ENCODE measurements at places on chromosomes 1 and 21. TPM values are rescaled to one million over a fixed set of nuclear protein-coding genes. Genes with fewer than 3 reads are reported as not detected.

Gene LACTBL1
- not detected for polyA plus RNA-seq

Gene C1QB
- polyA plus RNA-seq, result not detected

Gene CLCA4
- polyA plus RNA-seq, result not detected

Gene TRIM46
- polyA plus RNA-seq, result 0.99 TPM

Gene ZNF593OS
- polyA plus RNA-seq, result 0.85 TPM

Gene TCHHL1
- not detected for polyA plus RNA-seq

Gene TBX19
- polyA plus RNA-seq, result 2.3 TPM

Gene TMEM52
- 0.32 TPM for polyA plus RNA-seq

Gene FCRL6
- polyA plus RNA-seq, result 129 TPM

Gene TRMT13
- 9.2 TPM for polyA plus RNA-seq

- no peaks in the 10 kb centered on the region for H3K27me3 ChIP-seq
- no peak overlapping the region for H3K4me3 ChIP-seq
- DNase-seq, result no peak
- no peak overlapping the region for H3K27ac ChIP-seq
These were observed 115.1 kb downstream of the RHOU start for GRCh38 chr1:228850141-228851100.

DNA sequence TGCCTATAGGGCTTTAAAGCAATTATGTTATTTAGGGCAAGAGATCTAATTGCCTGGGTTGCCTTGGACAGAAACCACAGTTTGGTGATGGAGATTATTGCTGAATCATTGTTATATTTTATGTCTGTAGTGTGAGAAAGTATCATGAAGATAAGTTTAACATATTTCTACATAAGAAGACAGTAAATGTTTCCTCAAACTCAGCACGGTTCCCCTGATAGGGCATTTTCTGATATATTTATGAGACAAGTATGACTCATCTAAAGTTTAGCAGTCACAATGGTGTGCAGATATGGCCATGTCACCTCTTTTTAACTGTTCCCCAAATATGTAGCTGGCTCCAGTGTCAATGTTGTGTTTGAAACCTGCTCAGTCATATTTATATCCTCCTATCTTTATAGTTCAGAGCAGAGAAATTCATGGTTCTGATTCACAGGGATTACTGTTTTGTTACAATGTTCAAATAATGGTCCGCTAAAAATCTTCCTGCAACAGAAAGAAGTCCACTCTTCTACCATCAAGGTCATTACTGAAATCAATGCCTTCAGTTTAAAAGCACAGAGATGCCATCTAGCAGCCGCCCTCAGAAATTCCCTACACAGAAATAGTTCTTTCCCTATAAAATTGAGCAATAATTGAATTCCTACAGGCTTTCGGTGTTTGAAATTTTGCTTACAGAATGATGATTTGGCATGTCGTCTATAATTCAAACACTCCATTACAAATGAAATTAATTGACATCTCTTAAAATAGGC is 3.7 kb downstream of the OLFM3 start:
- no peak for DNase-seq
- no peak overlapping the region for H3K27ac ChIP-seq
- no peak overlapping the region for H3K4me3 ChIP-seq
- no peaks in the 10 kb centered on the region for H3K36me3 ChIP-seq

GRCh38 chr21:37005548-37006485 is 685 bp upstream of the RIPPLY3 start:
- H3K4me1 ChIP-seq, result peaks cover 11% of the 10 kb centered on the region
- no peak overlapping the region for H3K4me3 ChIP-seq
- no peaks in the 10 kb centered on the region for H3K36me3 ChIP-seq
- no peak overlapping the region for H3K27ac ChIP-seq
- H3K27me3 ChIP-seq, result peaks cover 3% of the 10 kb centered on the region

DNA sequence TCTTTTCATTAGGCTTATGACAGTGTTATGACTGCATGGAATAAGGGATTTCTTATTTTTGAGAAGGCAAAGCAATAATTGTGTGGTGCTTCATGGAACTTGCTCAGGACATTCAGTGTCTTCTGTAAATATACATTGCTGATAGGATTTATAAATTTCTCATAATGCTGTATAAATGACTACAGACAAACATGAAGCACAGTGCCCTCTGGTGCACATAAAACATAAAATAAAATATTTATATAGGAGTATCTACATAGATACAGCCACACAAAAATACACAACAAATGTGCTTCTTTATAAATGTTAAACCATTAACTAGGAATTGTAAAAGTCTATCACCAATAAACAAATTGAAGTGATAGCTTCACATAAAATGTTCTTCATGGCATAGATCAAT is 24.1 kb downstream of the BRINP3 start:
- H3K27me3 ChIP-seq, result no peaks in the 10 kb centered on the region
- no peaks in the 10 kb centered on the region for H3K36me3 ChIP-seq
- H3K4me1 ChIP-seq, result no peaks in the 10 kb centered on the region
- no peak overlapping the region for H3K27ac ChIP-seq
- no peak for DNase-seq

GRCh38 chr1:15189692-15190370 is 36.3 kb downstream of the TMEM51 start:
- H3K4me1 ChIP-seq, result no peaks in the 10 kb centered on the region
- no peak overlapping the region for H3K27ac ChIP-seq
- peaks cover 4% of the 10 kb centered on the region for H3K27me3 ChIP-seq
- no peaks in the 10 kb centered on the region for H3K36me3 ChIP-seq

- no peak overlapping the region for H3K27ac ChIP-seq
- no peaks in the 10 kb centered on the region for H3K36me3 ChIP-seq
- H3K27me3 ChIP-seq, result no peaks in the 10 kb centered on the region
- no peaks in the 10 kb centered on the region for H3K4me1 ChIP-seq
- no peak for DNase-seq
These were observed 43.8 kb downstream of the ALG14 start for GRCh38 chr1:95028954-95029353.

DNA sequence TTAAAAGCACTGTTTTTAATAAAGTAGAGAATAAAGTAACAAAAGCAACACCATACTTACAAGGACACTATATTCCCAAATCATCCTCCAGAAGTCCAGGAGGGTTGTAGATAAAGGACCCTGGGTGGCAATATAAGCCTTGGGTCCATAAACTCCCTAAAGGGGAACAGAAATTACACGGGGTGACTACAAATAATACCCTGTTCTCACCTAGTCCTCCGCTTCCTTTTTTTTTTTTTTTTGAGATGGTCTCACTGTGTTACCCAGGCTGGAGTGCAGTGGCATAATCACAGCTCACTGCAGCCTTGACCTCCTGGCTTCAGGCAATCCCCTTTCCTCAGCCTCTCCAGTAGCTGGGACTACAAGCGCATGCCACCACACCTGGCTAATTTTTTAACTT is 13.1 kb downstream of the PTPN22 start:
- no peaks in the 10 kb centered on the region for H3K27me3 ChIP-seq
- H3K27ac ChIP-seq, result no peak overlapping the region
- DNase-seq, result no peak
- no peak overlapping the region for H3K4me3 ChIP-seq
- H3K4me1 ChIP-seq, result peaks cover 20% of the 10 kb centered on the region

- H3K36me3 ChIP-seq, result no peaks in the 10 kb centered on the region
- no peak overlapping the region for H3K27ac ChIP-seq
- no peaks in the 10 kb centered on the region for H3K27me3 ChIP-seq
- no peak overlapping the region for H3K4me3 ChIP-seq
- DNase-seq, result no peak
- H3K4me1 ChIP-seq, result no peaks in the 10 kb centered on the region
These were observed 36.0 kb downstream of the KAZN start for GRCh38 chr1:14634486-14634885.

- H3K36me3 ChIP-seq, result no peaks in the 10 kb centered on the region
- no peaks in the 10 kb centered on the region for H3K4me1 ChIP-seq
- H3K27me3 ChIP-seq, result no peaks in the 10 kb centered on the region
- no peak overlapping the region for H3K4me3 ChIP-seq
These were observed 152.2 kb downstream of the SIPA1L2 start for GRCh38 chr1:232477728-232478127.

DNA sequence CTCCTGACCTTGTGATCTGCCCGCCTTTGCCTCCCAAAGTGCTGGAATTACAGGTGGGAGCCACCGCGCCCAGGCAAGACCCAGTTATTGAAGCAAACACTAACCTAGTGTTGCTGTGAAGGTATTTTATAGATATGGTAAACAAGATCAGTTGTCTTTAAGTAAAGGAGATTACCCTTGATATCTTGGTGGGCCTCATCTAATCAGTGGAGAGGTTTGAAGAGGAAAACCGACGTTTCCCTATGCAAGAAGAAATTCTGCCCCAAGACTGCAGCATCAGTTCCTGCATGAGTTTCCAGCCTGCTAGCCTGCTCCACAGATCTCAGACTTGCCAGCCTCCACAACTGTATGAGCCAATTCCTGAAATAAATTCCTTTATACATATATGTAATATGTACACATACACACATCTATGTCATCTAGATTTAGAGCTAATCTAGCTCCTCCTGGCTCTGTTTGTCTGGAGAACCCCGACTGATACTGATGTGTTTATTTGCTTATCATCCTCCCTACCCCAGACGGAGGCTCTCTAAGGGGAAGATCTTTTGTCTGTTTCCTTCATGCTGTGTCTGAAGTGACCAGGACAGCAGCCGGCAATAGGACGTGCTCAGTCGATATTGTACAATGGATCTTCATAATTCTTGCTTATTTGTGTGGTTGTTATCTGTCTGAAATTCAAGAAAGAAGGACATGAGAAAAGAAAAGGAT is 90.9 kb downstream of the IER5 start:
- DNase-seq, result no peak
- H3K4me3 ChIP-seq, result no peak overlapping the region
- H3K27ac ChIP-seq, result no peak overlapping the region
- no peaks in the 10 kb centered on the region for H3K27me3 ChIP-seq
- no peaks in the 10 kb centered on the region for H3K36me3 ChIP-seq

- no peaks in the 10 kb centered on the region for H3K4me1 ChIP-seq
- H3K36me3 ChIP-seq, result no peaks in the 10 kb centered on the region
- no peaks in the 10 kb centered on the region for H3K27me3 ChIP-seq
- no peak overlapping the region for H3K4me3 ChIP-seq
These were observed 79.4 kb upstream of the USH2A start for GRCh38 chr1:216502528-216503162.

DNA sequence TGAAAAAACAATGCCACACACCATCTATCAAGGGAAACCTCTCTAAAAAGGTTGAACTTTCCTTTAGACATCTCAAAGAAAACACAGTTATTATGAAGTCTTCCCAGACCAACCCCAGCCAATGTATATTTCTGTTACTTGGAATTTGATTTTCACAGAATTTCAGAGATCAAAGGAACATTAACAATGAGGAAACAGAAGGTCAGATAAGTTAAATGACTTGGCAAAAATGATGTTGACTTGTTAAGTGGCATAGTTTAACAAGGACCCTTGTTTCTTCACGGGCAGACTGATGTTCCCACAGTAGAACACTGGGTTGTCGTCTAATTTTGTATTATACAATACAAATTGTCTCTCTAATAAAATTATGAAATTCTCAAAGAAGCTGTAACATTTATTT is 29.0 kb downstream of the NME7 start:
- DNase-seq, result no peak
- no peak overlapping the region for H3K4me3 ChIP-seq
- H3K36me3 ChIP-seq, result no peaks in the 10 kb centered on the region
- H3K4me1 ChIP-seq, result no peaks in the 10 kb centered on the region

- no peak overlapping the region for H3K4me3 ChIP-seq
- no peak overlapping the region for H3K27ac ChIP-seq
- peaks cover 12% of the 10 kb centered on the region for H3K4me1 ChIP-seq
- no peaks in the 10 kb centered on the region for H3K36me3 ChIP-seq
- H3K27me3 ChIP-seq, result no peaks in the 10 kb centered on the region
- no peak for DNase-seq
These were observed 66.0 kb downstream of the OBSCN start for GRCh38 chr1:228273720-228274451.

GRCh38 chr1:97632776-97633175 is 288.1 kb downstream of the DPYD start:
- H3K4me3 ChIP-seq, result no peak overlapping the region
- DNase-seq, result no peak
- no peaks in the 10 kb centered on the region for H3K27me3 ChIP-seq
- no peaks in the 10 kb centered on the region for H3K36me3 ChIP-seq
- H3K4me1 ChIP-seq, result no peaks in the 10 kb centered on the region
- no peak overlapping the region for H3K27ac ChIP-seq

GRCh38 chr1:169059421-169059820 is 47.1 kb upstream of the ATP1B1 start:
- DNase-seq, result no peak
- no peaks in the 10 kb centered on the region for H3K27me3 ChIP-seq

- no peaks in the 10 kb centered on the region for H3K4me1 ChIP-seq
- no peak overlapping the region for H3K27ac ChIP-seq
- no peaks in the 10 kb centered on the region for H3K36me3 ChIP-seq
- no peak for DNase-seq
- no peaks in the 10 kb centered on the region for H3K27me3 ChIP-seq
These were observed 20.2 kb downstream of the ARHGEF11 start for GRCh38 chr1:157025385-157025784.

DNA sequence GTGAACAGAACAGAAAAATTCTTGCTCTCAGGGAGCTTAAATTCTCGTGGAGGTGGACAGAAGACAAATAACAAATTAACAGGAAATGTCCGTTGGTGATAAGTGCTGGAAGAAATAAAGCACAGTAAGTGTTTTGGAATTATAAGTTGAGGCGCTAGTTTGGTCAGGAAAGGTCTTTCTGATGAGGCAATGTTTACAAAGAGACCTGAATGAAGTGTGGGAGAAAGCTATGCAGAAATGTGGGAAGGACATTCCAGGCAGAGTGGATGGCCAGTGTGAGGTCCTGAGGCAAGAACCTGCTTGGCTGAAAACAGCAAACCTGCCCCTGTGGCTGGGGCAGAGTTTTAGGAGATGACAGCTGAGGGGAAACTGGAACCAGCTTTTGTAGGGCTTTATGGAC is 23.3 kb downstream of the NGF start:
- no peak for DNase-seq
- H3K27me3 ChIP-seq, result no peaks in the 10 kb centered on the region
- no peak overlapping the region for H3K4me3 ChIP-seq
- H3K4me1 ChIP-seq, result no peaks in the 10 kb centered on the region

DNA sequence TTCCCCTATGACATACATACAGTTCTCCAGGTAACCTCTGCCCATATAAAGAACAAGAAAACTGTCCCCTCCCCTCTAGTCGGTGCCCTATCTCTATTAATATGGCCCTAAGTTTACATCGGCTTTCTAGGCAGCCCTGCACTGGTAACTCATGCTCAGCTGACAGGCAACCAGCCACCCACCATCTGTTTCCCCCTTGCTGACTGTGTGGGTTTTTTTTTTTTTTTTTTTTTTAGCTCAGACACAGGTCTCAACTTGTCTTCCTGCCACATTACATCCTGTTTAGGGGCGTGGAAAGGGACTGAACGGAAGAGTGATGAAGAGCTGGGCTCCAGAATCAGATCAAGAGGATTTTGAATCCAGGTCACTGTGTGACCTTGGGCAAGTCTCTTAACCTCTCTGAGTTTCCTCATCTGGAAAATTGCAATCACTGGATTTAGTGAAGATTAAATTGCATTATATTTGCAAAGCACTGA is 14.0 kb downstream of the LAPTM5 start:
- H3K27me3 ChIP-seq, result no peaks in the 10 kb centered on the region
- peaks cover 52% of the 10 kb centered on the region for H3K36me3 ChIP-seq
- peaks cover 87% of the 10 kb centered on the region for H3K4me1 ChIP-seq
- peak overlapping the region; percentile 61 for H3K4me3 ChIP-seq
- peak; percentile 84 for DNase-seq
- peak overlapping the region; percentile 69 for H3K27ac ChIP-seq
